ENCODE measurements at places on chromosomes 4 and X. TPM values are rescaled to one million over a fixed set of nuclear protein-coding genes. Genes with fewer than 3 reads are reported as not detected.

The MGARP gene
- 0.21 TPM for total RNA-seq

The PAGE2 gene
- not detected for total RNA-seq

The LONRF3 gene
- total RNA-seq = 0.34 TPM

The CT55 gene
- total RNA-seq = not detected

The PF4V1 gene
- not detected for total RNA-seq

The MMRN1 gene
- under 0.01 TPM for total RNA-seq

The ZNF827 gene
- 11.5 TPM for total RNA-seq

The RTL9 gene
- total RNA-seq = under 0.01 TPM

The DCAF12L1 gene
- not detected for total RNA-seq

The RASGEF1B gene
- total RNA-seq = 5.6 TPM

The SPARCL1 gene
- not detected for total RNA-seq

The DCAF12L2 gene
- not detected for total RNA-seq
